Ureter (tissue), 1 donor: ENCODE measurements at places on chromosomes 16 and 17.
A peak's percentile ranks its signal among the peaks of the same experiment; 100 is the strongest.

DNA sequence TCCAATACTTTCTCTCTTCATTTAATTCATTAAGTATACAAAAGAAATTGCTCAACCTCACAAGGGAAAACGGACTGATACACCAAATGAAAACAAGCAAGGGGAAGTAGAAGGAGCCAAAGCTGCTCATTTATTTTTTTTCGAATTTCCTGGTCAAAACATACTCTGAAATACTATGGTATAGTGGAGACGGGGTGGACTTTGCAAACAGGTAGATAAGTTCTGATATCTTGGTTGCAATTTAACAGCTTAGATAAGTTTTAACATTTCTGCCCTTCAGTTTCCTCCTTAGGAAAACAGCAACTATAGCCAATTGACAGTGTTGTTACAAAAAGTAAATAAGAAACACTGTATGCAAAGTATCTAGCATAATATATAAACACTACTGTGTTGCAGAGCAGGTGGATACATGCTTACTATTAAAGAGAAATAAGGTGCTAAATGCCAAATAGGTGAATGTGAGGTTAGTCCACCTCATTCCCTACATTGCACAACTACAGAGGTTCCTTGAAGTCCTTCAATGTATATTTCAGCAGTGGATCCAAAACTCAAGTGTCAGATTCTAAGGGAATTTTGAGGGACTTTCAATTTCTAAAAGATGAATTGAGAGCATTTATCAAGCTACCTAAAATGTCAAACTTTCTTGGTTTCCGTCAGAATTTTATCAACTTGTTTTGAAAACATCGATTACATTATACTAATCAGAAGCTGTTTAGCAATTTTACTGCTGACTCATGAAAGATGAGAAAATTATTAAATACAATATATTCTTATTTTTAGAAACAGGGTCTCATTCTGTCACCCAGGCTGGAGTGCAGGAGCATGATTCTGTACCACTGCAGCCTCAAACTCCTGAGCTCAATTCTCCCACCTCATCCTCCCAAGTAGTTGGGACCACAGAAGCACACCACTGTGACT, 11.0 kb downstream of the CCDC47 start:
- no peak for DNase-seq

- DNase-seq, result peak; percentile 59
Observed at GRCh38 chr17:62109378-62109902, 44.4 kb upstream of the MED13 start.

- DNase-seq, result peak; percentile 57
Observed at GRCh38 chr16:27748868-27749546, 199.1 kb downstream of the KATNIP start.

GRCh38 chr16:50699326-50700159, 6.1 kb downstream of the NOD2 start:
- no peak for DNase-seq

DNA sequence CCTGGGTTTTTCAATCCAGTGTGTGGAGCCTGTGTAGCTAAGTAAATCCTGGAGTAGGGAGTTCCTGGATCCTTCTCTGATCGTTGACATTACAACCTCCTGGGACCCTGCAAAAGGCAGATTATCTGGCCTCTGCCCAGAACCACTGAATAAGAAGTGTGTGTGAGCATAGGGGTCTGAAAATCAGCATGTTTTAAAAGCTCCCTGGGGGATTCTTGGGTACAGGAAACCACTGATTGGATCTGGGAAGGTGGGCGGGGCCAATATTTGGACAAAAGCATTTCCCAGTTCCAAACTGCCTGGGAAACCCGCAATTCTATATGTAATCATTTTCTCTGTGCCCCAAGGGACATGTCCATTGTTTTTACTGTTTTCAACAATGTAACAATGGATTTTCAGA, 27.2 kb upstream of the BEAN1 start:
- no peak for DNase-seq

DNA sequence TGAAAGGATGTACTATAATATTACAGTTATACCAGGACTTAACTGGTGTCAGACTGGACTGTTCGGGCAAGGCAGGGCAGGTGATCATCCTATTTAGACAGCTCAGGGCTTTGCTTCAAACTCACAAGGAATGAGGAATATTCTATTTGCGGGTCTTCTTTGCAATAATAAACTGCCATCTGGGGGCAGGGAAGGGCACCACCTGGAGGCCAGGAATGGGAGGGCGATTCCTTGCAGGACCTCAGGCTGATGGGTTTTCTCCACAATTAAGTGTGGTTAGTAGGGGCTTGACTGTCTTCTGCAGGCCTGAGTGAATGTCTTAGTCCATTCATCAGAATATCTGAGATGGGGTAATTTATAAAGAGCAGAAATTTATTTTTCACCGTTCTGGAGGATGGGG, 424.1 kb downstream of the CA10 start:
- no peak for DNase-seq

DNA sequence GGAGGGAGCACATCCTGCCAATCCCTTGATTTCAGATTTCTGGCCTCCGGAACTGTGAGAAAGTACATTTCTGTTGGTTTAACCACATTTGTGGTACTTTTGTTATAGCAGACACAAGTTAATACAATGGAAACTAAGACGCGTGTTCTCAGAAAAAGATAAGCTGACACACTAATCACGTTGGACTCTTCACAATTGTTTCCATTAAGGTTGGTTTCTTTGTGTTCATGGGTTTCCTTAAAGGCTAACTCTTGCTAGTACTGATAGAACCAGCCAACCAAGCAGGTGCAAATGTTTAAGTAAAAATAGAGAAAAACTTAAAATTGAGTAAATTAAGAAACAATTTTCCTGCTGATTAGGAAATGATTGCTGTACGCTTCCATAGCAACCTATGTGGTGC, 59.4 kb downstream of the CMC2 start:
- DNase-seq, result no peak

GRCh38 chr17:69684251-69684650, 269.8 kb downstream of the MAP2K6 start:
- DNase-seq, result no peak

- DNase-seq, result no peak
Observed at GRCh38 chr17:54780238-54780637, 120.4 kb upstream of the TOM1L1 start.

- DNase-seq, result no peak
Observed at GRCh38 chr16:12501707-12502457, 301.8 kb downstream of the CPPED1 start.

DNA sequence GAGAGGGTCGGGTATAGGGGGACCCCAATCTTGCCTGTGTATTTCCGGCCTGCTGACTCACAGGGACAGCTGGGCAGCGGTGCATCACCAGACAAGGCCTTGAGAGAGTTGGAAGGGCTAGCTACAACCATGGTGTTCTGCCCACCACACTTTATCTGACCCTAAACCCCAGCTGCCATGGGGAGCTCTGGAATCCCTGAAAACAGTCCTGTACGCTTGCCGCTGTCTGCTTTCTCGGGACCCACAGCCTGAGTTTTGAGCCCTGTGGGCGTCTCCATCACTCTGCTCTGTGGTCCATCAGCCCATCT, 100.4 kb upstream of the GSE1 start:
- DNase-seq, result no peak

DNA sequence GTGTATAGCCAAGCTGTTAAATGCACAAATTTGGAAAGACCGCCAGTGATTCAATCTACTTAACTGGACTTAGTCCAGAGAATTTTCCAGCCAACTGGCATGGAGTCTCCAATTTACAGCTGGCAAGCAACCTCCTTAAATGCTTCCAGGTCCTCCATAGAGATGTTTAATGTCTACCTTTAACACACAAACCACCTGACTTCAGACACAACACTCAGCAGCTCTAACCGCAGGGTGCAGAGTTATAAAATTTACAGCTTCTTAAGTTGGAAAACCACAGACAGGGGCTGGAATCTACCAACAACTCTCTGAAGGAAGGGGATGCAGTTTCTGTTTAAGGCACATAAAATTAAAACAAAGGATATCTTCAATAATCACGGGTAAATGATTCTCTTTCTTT, 106.9 kb downstream of the SYCE1L start:
- no peak for DNase-seq

DNA sequence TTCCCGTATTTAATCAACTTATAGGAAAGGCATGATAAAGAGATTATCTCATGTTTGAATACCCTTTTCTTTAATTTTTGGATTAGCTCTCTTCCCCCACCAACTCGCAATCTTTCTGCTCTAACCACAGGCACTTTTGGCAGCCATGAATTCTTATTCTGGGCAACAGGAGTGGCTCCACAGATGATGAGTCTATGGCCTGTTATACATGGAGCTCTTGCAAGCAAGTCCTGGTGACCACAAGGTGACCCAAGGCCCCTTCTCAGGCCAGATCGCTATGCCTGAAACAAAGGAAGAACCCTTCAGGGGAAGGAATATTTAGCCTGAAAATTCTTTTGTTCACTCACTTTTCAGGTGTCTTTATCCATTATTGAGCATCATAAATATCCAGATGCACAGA, 10.8 kb upstream of the ZNF267 start:
- DNase-seq, result no peak

DNA sequence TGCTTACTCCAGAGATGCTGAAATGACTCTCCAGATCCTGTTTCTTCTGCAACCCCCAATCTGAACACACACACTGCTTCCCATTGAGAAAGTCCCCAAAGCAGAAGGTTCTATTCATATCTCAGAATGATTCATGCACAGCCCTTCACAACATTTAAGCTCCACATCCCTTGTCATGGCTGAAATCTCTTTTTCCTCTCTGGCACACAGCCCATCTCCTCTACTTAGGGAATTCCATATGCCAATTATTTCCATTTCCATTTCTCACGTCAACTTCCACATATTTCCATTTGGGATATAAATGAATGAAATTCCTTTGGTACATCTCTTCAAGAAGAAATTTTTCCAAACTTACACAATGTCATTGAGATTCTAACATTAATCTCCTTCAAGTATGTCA, 119.6 kb downstream of the CDH11 start:
- DNase-seq, result no peak

DNA sequence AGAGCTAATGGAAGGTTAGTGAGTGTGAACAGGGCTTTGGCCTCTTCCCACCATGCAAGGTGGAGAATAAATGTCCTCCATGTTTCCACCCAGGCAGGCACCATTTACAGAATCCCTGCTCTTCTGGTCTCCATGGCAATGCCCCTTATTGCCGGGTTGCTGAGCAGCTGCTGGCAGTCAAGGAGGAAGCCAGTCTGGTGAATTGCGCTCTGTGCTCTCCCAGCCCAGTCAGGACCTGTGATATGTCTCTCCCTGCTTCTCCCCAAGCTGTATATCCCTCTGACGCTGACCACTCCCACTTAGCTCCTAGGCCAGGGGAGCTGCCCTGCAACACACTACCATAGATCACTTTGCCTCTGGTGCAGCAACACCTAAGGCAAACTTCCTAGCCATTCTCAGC, 402.1 kb upstream of the ERCC4 start:
- no peak for DNase-seq

DNA sequence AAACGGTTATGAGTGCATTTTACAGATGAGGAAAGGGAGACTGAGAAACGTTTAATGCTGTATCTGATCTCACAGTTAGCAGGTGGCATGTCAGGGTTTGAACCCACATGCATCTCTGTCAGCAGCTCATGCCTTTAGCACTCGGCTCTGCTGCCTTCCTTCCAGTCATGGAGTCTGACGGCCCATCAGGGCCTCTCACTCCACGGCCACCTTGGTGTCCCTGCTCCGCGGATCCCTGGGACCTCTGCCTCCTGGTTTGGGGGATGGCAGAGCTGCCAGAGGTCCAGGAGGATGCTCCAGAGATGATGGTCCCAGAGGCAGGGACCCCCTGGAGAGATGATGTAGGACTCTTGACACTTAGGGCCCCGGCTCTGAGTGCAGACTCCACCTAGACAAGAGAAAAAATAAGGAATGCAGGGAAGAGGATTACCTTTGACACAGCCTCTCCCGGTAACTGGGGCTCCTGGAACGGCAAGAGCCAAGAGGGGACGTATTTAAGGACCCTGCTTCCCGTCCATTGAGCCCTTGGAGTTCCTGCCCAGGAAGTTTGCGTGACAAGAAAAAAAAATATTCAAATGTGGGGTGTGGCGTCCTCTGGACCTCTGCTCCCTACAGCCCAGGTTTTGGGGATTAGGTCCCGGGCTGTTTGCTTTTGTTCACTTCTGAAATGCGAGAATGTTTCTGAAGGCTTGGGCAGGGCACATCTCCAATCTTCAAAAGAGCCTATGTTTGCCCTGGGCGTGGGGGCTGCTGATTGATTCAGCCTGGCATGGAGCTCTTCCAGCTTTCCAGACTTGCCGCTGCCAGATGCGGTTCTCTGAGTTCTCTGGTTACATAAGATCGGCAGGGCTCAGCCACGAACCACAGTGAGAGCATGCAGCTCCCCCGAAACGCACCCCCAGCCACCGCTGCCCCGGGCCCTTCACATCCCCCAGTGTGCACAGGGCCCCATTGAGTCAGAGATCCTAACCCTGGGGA, at the start of gene ALDH3A1:
Gene ALDH3A1, minus strand, starts transcription at position 470 of the 978 bp plus-strand sequence. CDS start 3,169 bp downstream, outside the sequence.
- no peak for DNase-seq

DNA sequence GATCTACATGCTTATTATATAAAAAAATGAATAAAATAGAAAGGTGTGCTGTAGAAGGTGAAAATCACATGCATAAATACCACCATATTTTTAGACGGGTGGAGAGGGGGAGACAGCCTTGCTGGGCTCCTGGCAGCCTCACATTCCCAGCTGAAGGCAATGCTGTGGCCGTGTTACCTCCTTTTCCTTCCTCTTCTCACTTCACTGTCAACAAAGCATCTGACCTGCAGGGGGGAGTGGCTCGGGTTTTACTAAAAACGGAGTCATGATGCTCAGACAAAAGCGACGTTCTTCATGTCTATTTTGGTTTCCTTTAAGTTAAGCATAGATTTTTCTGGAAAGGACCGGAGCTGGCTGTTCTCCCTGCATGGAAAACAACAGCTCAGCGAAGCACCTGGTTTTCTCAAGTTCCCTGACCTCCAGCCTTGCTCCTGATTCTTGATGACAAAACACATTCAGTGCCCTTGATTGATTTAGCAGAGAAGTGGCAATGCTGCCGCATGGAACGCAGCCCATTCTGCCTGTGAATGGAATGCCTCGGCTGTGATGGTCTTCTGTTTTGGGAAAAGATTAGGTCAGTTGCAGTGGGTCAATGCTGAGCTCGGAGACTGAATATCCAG, 5.5 kb upstream of the RPTOR start:
- no peak for DNase-seq
